ENCODE measurements at places on chromosomes 2 and 18.

DNA sequence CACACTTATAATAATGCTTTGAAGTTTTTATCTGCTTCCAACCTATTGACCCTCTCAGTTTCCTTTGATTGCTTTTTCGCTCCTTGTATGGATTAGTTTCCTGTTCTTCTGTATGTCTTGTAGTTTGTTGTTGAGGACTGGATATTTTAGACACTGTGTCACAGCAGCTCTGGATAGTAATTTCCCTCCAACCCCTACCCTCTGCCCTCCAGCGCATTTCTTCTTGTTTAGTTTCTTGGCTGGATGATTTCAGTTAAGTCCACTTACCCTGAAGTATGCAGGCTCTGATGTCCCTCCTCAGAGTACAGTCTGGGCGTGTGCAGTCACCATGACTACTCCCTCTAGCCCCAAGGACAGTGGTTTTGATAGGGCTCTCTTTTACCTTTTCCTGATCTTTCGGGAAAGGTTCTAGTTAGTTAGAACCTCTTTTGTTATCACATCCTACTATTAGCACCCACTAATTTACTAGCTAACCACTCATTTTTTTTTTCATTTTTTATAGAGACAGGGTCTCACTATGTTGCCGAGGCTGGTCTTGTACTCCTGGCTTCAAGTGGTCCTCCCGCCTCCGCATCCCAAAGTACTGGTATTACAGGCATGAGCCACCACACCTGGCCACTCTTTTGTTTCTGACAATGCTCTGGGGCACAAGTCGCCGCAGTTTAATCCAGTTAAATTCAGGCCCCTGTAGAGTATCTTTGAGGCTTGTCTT, 16.3 kb upstream of the LYG1 start:
- no peak for DNase-seq

DNA sequence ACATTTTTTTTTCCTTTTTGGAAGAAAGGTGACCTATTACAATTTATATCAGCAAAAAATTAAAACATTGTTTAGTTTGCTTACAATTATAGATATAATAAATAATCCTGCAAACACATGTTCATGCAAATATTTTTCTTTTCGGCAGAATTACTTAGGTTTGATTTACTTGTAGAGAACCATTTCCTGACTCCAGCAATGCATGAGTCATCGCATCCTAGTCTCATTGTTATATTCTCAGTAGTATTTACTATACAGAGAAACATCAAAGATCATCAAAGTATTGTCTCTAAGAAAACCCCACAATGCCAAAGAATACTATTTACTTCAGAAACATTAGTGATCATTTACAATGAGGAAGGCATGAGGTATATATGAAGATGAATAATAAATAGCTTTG, 40.4 kb upstream of the MTIF2 start:
- no peak for DNase-seq

DNA sequence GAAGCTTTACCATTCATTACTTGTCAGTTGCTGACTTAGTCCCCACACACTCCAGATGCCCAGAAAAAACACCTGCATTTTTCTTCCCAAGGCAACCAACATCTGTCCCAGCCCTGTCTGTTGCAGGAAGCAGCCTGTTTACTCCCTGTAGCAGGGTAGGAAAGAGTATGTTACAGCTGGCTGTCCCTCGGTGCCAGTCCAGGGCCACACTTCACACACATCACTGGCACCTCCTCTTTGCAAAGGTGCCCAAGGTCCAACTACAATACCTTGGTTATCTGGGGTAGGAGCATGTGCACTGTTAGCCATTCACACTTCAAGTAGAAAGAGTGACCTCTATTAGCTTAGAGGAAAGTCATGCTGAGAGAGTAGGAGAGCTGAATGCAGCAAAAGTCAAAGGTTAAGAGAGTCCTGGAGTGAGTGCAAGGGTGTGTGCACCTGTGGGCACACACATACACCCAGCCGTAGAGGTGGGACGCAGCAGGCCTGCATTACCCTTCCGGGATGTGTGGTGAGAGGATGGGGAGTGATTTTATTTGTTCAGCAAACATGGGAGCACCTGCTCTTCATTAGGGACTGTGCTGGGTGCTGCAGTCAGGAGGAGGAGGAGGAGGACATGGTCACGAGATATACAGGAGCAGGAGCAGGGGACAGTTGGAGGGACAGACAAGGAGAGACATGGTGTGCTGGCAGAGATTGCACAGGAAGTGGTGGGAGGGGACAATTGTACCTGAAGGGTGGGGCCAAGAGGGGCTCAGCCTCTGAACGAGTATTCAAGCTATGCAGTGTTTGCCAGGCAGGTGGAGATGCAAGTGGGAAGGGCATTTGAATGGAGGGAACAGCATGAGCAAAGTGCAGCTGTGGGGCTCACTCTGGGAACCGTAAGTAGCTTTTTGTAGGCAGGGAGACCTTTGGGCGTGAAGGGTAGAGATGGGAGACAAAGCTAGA, 69.8 kb downstream of the TSN start:
- no peak for DNase-seq

GRCh38 chr2:30237966-30238800, 6.8 kb downstream of the LBH start:
- DNase-seq = no peak

DNA sequence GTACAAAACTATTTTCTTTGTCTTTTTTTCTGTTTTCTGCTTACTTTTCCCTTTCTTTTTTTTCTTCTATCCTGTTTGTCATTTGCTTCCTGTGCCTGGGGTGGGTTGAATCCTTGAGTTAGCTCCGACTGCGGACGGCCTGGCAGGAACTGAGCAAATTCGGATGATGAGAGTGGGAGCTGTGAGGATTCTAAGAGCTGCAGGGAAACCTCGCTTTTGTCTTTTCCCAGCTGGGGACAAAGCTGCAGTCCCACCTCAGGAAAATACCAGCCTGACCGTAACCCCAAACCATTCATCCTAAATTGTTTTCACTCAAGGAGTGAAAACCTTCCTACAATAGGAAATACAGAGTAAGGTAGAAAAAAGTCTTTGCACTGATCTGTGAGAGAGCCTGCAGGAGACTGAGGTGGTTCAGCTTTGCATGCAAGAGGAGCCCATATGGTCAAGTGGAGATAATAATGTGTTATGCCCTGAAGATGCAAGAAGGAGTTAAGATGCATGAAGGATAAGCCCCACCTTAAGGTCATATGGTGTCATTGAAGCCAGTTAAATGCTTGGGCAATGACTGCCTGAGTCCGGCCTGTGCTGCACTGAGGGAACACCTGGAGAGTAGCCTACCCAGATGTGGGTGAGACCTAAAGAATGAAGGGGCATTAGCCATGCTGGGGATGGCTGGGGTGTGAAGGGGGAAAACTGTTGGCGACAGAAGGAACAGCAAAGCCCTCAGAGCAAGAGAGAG, 31.7 kb upstream of the ARL4C start:
- DNase-seq = no peak

DNA sequence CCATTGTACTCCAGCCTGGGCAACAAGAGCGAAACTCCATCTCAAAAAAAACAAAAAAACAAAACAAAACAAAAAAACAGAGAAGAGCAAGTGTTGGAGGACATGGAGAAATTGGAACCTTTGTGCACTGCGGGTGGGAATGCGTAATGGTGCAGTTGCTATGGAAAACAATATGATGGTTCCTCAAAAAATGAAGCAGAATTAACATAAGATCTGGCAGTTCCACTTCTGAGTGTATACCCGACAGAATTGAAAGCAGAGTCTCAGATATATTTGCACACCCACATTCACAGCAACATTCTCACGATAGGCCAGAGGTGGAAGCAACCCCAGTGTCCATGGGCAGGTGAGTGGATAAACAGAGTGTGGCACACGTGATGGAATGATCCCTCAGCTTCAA, 11.0 kb upstream of the RALB start:
- DNase-seq = no peak

- no peak for DNase-seq
Observed at GRCh38 chr18:77632758-77633157, 383.1 kb downstream of the GALR1 start.

- no peak for DNase-seq
Observed at GRCh38 chr18:25876330-25876948, 214.0 kb downstream of the SS18 start.

GRCh38 chr18:59172664-59173249, 33.1 kb downstream of the SEC11C start:
- no peak for DNase-seq

- DNase-seq = no peak
Observed at GRCh38 chr18:22296304-22296703, 121.4 kb downstream of the CTAGE1 start.

GRCh38 chr18:54217624-54218023, 6.8 kb downstream of the MBD2 start:
- no peak for DNase-seq

GRCh38 chr2:86412007-86412406, 29.2 kb upstream of the KDM3A start:
- no peak for DNase-seq

- no peak for DNase-seq
Observed at GRCh38 chr18:58392324-58393000, 236.4 kb downstream of the ALPK2 start.

DNA sequence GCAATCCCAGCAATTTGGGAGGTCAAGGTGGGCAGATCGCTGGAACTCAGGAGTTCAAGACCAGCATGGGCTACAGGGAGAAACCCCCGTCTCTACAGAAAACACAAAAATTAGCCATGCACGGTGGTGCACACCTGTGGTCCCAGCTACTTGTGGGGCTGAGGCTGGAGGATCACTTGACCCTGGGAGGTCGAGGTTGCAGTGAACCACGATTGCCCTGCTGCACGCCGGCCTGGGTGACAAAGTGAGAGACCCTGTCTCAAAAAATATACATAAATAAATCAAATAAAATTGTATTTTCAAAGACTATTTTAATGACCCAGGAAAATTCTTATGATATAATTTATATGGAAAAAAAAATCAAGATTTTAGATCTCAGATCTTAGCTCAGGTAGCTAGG, 191.5 kb downstream of the ZFP36L2 start:
- no peak for DNase-seq

- DNase-seq = no peak
Observed at GRCh38 chr2:64876137-64876647, 113.0 kb upstream of the SLC1A4 start.

DNA sequence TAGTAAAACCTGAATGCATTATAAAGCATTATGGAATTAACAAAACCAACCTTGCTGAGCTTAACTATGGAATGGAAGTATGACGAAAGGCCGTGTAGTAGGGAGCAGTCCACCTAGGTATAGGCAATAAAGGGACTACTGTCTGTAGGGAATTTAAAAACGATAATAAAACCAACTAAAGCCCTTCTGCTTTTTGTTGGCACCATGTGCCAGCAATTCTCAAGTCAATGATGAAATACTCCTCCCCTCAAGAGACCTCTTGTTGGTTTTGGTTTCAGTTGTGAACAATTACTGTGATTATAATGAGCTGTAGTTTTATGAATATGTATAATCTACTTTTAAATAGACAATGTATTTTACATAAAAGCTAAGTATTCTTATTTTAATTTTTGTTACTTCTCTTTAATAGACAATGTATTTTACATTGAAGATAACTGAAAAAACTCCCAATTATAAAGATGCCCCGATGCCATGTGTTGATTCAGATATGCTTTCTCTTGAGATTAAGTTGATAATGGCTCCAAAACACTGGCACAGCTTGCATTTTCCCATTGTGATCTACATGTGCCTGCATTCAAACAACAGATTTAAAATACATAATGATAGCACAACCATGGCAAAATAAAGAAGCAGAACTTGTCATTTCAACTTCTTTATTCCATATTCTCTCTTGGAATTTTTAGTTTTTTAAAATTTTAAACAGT, 55.5 kb upstream of the ZDBF2 start:
- no peak for DNase-seq

Data from activated T-helper 2 cell treated with anti-CD3 and anti-CD28 coated beads, Interferon-gamma antibody, Interleukin-2, Interleukin-4, amounts not matched to agents 10 μg/mL and 5 μg/mL and 100 μg/mL, durations not matched to agents 14 hours and 24 hours and 36 hours (primary cell).